ENCODE measurements at places on chromosomes 6 and 20. TPM values are rescaled to one million over a fixed set of nuclear protein-coding genes. Genes with fewer than 3 reads are reported as not detected.

DNA sequence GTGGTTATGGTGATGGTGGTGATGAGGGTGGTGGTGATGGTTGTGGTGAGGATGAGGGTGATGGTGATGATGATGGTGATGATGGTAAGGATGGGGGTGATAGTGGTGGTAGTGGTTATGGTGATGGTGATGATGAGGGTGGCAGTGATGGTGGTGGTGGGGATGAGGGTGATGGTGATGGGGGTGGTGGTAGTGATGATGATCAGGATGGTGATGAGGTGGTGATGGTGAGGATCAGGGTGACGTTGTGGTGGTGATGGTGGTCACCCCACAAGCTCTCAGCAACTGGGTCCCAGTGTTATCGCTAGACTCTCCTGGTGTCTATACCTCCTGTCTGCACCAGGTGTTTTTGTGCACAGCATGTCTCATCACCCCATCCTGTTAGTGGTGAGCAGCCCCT, 85.0 kb downstream of the TMEM242 start:
- DNase-seq = no peak

DNA sequence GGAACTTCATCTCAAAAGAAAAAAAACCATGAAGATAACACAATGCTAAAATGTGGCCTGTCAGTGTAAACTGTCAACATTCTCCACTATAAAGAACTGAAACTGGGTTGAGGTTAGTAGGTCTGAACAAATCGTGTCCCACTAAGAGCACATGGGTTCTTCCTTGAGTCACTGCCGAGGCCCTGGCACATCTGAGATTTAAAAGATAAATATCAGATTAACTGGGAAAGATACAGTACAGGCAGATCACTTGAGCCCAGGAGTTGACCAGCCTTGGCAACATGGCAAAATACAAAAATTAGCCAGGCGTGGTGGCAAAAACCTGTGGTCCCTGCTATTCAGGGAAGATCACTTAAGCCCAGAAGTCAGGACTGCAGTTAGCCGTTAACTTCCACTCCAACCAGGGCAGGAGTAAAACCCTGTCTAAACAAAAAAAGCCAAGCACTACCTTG, 5.6 kb downstream of the EEF1A1 start:
- DNase-seq = no peak

DNA sequence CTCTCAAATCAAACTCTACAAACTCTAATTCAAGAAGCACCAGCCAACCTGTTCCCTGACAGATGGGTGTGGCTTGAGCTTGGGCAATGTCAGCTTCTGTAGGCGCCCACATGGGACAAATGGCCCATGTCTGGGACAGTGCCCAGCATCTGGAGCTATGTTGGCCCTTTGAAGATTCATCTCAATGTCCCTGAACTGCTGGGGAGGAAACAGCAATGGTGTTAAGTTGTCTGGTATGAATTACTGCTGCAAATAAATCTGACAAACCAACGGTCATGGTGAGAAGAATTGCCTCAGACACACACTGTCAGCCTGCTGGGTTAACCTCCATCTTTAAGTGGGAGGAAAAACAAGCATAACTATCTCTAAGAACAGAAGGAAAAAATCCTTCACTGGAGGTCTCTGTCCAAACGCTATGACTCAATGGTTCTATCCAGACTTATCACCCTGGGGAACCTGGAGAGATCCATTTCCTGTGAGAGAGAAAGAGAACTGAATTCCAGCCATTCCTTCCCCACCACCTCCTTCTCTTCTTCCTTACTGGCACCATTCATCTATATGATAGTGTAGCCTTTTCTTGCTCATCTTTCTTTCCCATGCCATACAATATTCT, 274.9 kb downstream of the CDH26 start:
- DNase-seq = no peak

GRCh38 chr6:137724018-137724403, 143.0 kb upstream of the TNFAIP3 start:
- no peak for DNase-seq

GRCh38 chr6:138012682-138013081, 94.5 kb downstream of the PERP start:
- no peak for DNase-seq

- no peak for DNase-seq
These were observed 801 bp upstream of the KIFC1 start for GRCh38 chr6:33390767-33391277.

GRCh38 chr6:142240179-142240578, 61.6 kb upstream of the ADGRG6 start:
- no peak for DNase-seq

GRCh38 chr6:33827546-33828451, 24.0 kb upstream of the MLN start:
- DNase-seq = peak; percentile 46

DNA sequence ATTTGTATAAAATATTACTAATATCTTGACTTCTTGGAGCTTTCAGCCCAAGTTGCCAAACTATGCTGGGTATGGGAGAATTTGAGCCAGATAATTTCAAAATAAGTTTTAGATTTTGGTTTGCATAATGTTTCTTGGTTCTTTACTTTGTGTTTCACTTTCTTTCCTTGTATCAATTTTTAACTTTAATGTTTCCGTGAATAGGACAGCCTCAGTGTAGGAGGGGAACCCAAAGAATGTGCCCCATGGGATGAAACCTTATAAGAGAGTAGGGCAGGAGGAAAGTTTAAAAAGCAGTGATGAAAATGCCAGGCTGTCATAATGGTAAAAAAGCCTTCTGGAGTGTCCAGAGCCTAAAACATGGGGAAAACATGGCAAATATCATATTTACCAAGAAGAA, 252.4 kb upstream of the IRAK1BP1 start:
- DNase-seq = no peak

Gene FRMD1
- polyA plus RNA-seq = 0.02 TPM

Gene ZC3H12D
- polyA plus RNA-seq = 0.05 TPM

Gene FLRT3
- 2.2 TPM for polyA plus RNA-seq

Gene CRYBG1
- polyA plus RNA-seq = 14.9 TPM

Measured in SK-N-SH (cell line).